Activated T-cell treated with anti-CD3 and anti-CD28 coated beads, Interleukin-2, amount 50 U/mL, for 1 hour (primary cell): ENCODE measurements at places on chromosomes 4 and X.

DNA sequence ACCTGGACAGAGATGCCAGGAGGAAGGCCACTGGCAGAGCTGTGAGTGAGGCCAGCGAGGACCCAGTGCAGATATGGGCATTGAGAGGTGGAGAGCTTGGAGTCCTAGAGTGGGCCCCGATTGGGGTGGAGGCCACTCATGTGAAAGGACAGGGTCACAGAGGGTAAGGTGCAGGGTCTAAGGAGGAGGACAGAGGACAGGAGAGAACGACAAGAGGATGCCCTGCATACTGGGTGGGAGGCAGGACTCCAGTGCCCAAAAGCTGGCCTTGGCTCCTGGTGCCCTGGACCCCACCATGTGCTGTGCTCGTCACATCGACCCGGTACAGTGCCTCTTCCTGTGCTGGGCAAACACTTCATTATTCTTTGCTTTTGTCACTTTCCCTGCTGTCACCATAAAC is 66.7 kb downstream of the NAT8L start:
- DNase-seq: no peak

- DNase-seq: no peak
Observed at GRCh38 chr4:31085689-31086088, 365.5 kb downstream of the PCDH7 start.

DNA sequence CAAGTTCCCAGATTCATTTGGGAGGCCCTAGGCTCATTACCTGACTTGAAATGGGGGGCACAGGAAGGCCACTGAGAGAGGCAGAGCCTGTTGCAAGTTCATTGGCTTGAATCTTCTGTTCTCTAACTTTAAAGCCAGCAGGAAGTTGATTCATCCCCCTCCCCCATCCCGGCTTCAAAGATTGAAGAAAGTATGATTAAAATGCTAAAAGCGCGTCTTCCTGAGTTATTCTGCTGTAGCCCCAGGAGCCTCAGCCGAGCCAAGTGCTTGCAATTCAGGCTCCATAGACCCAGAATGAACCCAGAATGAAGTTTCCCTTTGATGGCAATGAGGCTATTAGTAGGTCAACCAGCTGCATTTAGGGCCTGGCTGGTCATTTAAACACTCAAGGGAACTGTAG is 14.7 kb downstream of the CHST7 start:
- DNase-seq: no peak

- DNase-seq: peak; percentile 91
Observed at GRCh38 chr4:103198111-103198765, at the start of gene CENPE. TSS of gene CENPE (minus strand) at chr4:103198343. CDS start at chr4:103198319, 24 bp downstream.

DNA sequence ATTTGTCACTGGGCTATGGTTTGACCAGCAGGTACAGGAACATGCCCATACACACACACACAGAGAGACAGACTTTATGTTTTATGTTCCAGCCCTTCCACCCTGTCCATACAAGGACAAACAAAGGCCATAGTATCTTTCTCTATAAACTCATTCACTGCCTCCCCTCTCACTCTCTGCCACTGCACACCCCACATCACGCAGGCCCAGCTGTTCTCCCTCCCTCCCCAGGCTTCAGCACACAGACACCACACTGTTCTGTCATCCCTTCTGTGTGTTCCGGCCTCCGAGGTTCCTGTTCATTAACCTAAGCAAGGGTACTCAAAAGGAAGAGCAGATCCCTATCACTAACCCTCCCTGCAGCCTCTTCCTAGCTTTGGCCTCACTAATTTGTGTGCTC is 17.8 kb downstream of the LAS1L start:
- no peak for DNase-seq

GRCh38 chr4:164955107-164955805 is 22.2 kb downstream of the TRIM61 start:
- DNase-seq: no peak

GRCh38 chr4:1053080-1053661 is 41.7 kb downstream of the FGFRL1 start:
- DNase-seq: peak; percentile 16

- DNase-seq: no peak
Observed at GRCh38 chr4:31058656-31059055, 338.5 kb downstream of the PCDH7 start.

DNA sequence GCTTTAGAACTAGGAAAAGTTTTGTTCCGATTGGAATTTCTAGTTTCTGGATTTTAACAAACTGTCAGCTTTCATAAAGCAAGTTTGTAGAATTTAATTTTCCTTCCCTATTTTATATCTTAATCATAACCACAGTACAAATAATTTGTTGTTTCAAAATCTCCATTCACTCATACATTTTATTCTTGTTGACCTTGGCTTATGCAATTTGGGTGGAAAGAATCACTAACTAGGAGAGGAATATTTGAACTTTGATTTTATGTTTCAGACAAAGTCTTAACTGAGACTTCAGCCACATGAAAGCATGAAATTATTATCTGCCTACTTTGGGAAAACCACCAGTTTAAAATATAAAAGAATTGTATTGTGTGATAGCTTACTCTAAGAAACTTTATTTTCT is 427.9 kb downstream of the SPRY1 start:
- DNase-seq: no peak

DNA sequence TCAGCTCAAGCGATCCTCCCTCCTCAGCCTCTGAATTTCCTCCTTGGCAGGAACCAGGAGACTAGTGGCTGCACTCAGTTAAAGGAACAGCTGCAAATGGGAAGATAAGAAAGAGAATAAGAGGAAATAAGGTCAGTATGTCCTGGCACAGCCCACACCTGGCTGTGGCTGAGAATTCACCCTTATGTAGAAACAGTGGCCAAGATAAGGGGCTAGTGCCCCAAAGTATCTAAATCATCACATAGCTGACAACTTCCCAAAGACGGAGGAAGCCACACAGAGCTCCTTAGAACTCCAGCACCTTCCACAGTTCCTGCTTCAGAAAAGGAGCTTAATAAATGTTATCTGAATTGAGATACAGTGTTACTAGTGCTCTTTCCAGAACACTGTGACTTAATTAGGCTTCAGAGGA is 2.3 kb upstream of the CHIC2 start:
- DNase-seq: no peak

GRCh38 chr4:24203926-24204325 is 314.1 kb upstream of the PPARGC1A start:
- DNase-seq: no peak

GRCh38 chrX:31091819-31092218 is 20.0 kb upstream of the FTHL17 start:
- DNase-seq: no peak

DNA sequence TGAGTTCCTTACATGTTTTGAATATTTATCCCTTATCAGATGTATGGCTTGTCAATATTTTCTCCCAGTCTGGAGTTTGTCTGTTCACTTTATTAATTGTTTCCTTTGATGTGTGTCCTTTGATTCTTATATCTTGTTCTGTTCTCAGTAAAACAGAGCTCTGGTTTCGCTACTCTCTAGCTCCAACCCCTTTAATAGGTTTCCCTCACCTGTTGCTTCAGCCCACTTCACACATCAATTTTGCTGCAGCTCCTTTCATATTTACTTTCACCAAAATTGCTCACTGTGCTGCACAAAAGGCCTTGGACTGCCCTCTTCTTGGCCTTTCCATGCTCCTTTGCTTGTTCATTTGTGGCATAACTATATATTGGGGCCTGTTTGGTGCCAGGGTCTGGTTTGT is 85.1 kb downstream of the CFAP299 start:
- no peak for DNase-seq

- no peak for DNase-seq
Observed at GRCh38 chr4:74205559-74205958, 47.6 kb downstream of the MTHFD2L start.

DNA sequence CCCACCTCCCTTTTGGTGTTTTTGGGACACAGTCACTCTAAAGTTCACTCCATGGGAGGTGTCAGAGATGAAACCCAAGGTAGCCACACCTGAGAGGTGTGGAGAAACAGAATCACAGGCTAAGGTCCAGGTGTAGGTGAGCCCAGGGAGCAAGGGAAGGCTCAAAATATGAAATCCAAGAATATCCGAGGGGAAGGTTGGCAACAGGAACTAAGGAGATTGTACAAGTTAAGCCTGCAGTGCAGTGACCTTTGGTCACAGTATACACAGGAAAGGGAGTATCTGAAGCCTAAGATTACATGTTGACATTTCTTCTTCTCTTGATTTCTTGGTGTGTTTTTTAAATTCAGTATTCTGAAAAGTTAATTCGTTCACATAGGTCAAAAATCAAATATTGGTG is 46.5 kb downstream of the PHF8 start:
- DNase-seq: no peak

DNA sequence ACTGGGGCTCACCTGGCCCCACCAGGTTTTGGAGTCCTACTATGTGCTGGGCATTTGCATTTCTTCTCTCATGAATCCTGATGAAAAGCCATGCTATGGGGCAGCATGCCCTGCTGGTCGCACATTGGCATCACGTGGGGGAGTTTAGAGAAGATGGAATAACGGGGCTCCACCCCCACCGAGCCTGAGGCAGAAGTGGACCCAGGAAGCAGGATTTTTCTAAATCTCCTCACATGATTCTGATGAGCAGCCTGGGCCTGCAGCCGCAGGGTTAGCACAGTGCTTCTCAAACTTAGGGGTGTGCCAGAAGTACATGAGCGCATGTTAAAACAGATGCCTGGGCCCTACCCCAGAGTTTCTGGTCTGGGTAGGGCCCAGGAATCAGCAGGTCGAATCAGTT is 4.6 kb upstream of the SORCS2 start:
- no peak for DNase-seq

- DNase-seq: peak; percentile 70
Observed at GRCh38 chr4:37891260-37892159, 626 bp downstream of the TBC1D1 start.

- no peak for DNase-seq
Observed at GRCh38 chr4:100288811-100289529, 98.7 kb upstream of the DDIT4L start.

GRCh38 chrX:145393702-145394235 is 146.5 kb downstream of the SPANXN1 start:
- no peak for DNase-seq

DNA sequence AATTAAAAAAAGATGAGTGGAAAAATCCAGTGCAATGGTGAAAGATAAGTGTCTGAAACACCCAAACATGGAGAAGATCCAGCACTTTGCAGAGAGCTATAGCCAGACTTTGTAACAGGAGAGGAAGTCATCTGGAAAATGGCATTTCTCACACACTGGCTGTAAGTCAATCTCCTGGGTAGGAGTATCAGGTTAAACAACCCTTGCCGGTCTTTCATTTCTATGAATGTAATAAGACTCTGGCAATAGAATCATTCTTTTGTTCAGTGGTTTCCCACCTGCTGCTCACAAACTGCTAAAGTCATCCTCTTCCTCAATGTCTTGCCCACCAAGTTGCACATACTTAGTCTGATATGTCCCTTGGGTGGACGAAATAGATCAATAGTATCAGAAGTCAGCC is 94.0 kb upstream of the ATP8A1 start:
- DNase-seq: no peak

GRCh38 chr4:181517491-181517890 is 725.7 kb upstream of the TENM3 start:
- no peak for DNase-seq

DNA sequence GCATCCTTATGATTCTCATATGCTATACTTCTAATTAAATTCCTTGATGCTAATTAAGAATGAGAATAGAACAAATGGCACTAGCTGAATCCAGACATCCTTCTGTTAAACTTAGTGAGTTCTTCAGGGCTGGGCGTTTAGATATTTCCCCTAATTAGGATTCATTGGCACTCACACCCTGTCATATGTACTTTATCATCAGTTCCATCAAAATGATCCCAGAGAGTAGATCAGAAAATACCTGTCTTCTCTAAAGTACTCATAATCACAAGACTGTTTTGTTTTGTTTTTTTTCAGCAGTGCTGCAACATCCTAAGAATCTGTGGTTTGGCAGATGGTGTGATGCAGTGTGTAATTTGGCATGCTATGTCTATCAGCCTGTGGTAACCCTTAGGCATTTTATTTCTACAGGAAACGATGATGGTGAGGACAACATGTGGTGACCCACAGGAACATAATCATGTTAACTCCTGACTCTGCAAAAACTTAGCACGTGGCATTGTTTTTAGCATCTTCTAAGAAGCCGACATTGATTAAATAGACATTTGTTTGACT is 2528.4 kb downstream of the ARAP2 start:
- no peak for DNase-seq

GRCh38 chr4:133565379-133565778 is 416.3 kb downstream of the PCDH10 start:
- DNase-seq: no peak

- DNase-seq: no peak
Observed at GRCh38 chr4:95987851-95988250, 148.0 kb downstream of the PDHA2 start.

DNA sequence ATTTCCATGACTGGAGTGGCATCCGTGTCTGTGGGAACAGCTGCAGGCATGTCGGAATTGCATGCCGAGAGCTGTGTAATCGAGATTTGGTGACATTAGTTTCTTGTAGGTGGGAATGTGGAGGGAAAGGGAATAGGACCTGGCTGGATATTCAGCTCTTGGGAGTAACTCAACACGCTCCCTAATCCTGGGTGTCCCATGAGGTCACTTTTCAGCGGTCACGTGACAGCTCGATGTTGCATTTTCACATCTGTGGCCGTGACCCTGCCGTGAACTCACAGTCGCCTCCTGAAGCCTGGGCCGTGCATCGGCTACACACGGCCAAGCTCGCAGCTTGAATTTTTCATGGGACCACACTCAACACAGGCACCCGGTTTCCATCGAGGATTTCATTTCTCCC is 25.8 kb upstream of the PSAPL1 start:
- DNase-seq: no peak

- DNase-seq: no peak
Observed at GRCh38 chrX:45986971-45987370, 558.2 kb downstream of the ZNF674 start.

- no peak for DNase-seq
Observed at GRCh38 chr4:26900765-26901164, 40.1 kb downstream of the STIM2 start.

DNA sequence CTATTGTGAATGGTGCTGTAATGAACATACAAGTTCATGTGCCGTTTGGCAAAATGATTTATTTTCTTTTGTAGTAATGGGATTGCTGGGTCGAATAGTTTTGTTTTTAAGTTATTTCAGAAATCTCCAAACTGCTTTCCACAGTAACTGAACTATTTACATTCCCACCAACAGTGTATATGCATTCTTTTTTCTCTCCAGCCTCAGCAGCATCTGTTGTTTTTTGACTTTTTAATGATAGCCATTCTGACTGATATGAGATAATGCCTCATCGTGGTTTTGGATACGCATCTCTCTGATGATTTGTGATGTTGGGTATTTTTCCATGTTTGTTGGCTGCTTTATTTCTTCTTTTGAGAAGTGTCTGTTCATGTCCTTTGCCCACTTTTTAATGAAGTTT is 246.3 kb upstream of the ADGRL3 start:
- DNase-seq: no peak
